ENCODE measurements at places on chromosomes 7 and 10.

GRCh38 chr7:126856691-126857291 lies 395.9 kb downstream of the GRM8 start:
- no peak overlapping the region for H3K27ac ChIP-seq
- H3K4me1 ChIP-seq = no peaks in the 10 kb centered on the region
- no peak for DNase-seq
- no peaks in the 10 kb centered on the region for H3K27me3 ChIP-seq
- H3K4me3 ChIP-seq = no peak overlapping the region

- H3K4me3 ChIP-seq = no peak overlapping the region
- H3K36me3 ChIP-seq = 0 out of 2 replicates have a peak, but pooled peaks cover 15% of the 10 kb centered on the region
- DNase-seq = no peak
These were observed 248.6 kb upstream of the TCERG1L start for GRCh38 chr10:131560166-131560565.

DNA sequence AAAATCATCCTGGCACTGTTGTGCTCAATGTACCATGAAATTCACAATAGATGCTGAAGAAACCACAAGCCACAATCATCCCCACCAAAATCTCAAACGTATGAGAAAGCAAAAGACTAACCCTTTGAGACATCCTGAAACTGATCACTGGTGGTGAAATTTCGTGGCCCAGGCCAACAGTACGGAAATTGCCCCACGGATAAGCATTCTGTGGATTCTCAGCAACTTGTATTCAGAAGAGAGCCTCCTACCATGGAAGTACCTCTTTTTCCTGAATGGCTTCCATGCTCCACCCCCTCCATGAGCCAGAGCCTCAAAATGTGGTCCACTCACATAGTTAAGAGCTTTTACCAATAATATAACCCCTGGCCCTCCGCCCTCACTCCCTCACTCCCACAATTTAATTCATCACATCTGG lies 163.9 kb upstream of the AUTS2 start:
- no peak overlapping the region for H3K27ac ChIP-seq
- no peak overlapping the region for H3K4me3 ChIP-seq
- no peak for DNase-seq
- no peaks in the 10 kb centered on the region for H3K4me1 ChIP-seq
- no peaks in the 10 kb centered on the region for H3K27me3 ChIP-seq

GRCh38 chr7:66617295-66617694 lies 11.4 kb upstream of the KCTD7 start:
- no peak overlapping the region for H3K4me3 ChIP-seq
- H3K27ac ChIP-seq = no peak overlapping the region
- peaks cover 8% of the 10 kb centered on the region for H3K4me1 ChIP-seq
- H3K36me3 ChIP-seq = no peaks in the 10 kb centered on the region

DNA sequence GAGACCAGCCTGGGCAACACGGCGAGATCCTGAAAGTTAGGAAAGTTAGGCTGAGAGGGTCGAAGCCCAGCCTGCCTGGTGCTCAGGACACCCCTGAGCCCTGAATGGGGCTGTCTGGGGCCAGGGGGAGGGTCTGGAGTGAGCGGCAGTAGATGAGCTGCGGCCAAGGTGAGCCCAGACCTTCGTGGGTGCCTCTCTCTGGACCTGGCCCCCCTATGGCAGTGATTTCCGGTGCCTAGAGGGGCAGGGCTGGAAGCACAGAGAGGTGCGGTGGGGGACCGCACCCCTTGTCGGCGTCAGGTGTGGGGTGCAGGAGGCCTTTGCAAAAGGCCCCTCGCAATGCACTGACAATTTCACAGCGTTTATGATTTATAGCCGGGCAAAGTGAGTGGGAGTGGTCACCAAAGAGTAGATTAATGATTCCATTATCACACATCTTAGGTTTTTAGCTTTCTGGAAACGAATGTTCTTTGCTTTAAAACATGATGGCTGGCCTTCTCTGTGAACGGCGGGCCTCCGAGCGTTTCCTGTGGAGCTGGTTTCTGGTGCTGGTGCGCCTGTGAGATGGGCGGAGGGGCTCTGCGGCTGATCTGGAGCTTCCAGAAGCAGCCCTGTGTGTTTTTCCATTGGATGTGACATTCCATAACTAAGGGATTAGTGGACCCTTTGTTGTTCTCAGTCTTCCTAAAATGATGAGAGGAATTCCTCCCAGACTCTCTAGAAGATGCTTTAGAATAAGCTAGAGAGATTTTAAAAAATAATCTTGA lies 171.0 kb upstream of the ZNF32 start:
- H3K4me3 ChIP-seq = no peak overlapping the region
- H3K36me3 ChIP-seq = no peaks in the 10 kb centered on the region
- no peak for DNase-seq
- no peak overlapping the region for H3K27ac ChIP-seq
- H3K4me1 ChIP-seq = peaks cover 90% of the 10 kb centered on the region
- peaks cover 1% of the 10 kb centered on the region for H3K27me3 ChIP-seq

- no peak overlapping the region for H3K4me3 ChIP-seq
- no peak overlapping the region for H3K27ac ChIP-seq
- no peak for DNase-seq
- no peaks in the 10 kb centered on the region for H3K36me3 ChIP-seq
- H3K4me1 ChIP-seq = peaks cover 1% of the 10 kb centered on the region
- peaks cover 2% of the 10 kb centered on the region for H3K27me3 ChIP-seq
These were observed 20.4 kb upstream of the GPR37 start for GRCh38 chr7:124785994-124786393.

GRCh38 chr10:71547312-71547711 lies 150.6 kb downstream of the CDH23 start:
- peaks cover 34% of the 10 kb centered on the region for H3K27me3 ChIP-seq
- no peak overlapping the region for H3K4me3 ChIP-seq
- H3K27ac ChIP-seq = no peak overlapping the region
- no peaks in the 10 kb centered on the region for H3K4me1 ChIP-seq
- no peaks in the 10 kb centered on the region for H3K36me3 ChIP-seq

DNA sequence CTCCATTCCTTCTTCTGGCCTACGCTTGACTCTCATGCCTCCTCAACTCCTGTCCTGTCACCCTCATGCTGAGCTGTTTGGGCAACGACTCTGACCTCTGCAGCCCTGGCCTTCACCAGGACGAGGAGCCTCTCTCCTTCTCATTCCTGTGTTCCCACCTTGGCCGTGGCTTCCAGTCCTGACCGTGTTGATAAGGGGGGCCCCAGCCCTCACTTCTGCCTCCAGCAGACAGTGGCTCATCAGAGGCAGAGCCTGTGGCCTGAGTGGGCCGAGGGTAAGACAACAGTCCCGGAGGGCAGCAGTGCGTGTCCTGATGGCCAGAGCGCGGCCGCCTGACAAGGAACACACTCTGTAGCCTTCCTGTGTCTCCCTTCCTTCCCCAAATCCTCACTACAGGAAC lies 61.7 kb upstream of the UBE3C start:
- no peak overlapping the region for H3K27ac ChIP-seq
- DNase-seq = no peak
- peaks cover 42% of the 10 kb centered on the region for H3K27me3 ChIP-seq
- peaks cover 13% of the 10 kb centered on the region for H3K4me1 ChIP-seq
- no peaks in the 10 kb centered on the region for H3K36me3 ChIP-seq

Measured in HFFc6 (cell line).